ENCODE measurements at places on chromosomes 1 and 21.
A peak's percentile ranks its signal among the peaks of the same experiment; 100 is the strongest.

- no peak overlapping the region for H3K27ac ChIP-seq
- no peaks in the 10 kb centered on the region for H3K27me3 ChIP-seq
- H3K36me3 ChIP-seq, result no peaks in the 10 kb centered on the region
- peak; percentile 91 for DNase-seq
These were observed 54.0 kb upstream of the BOLA1 start for GRCh38 chr1:149845416-149845815.

- H3K36me3 ChIP-seq, result no peaks in the 10 kb centered on the region
- H3K4me3 ChIP-seq, result no peak overlapping the region
- DNase-seq, result no peak
- no peak overlapping the region for H3K27ac ChIP-seq
- H3K27me3 ChIP-seq, result no peaks in the 10 kb centered on the region
These were observed 49.9 kb downstream of the DMRTB1 start for GRCh38 chr1:53508991-53509666.

GRCh38 chr1:44273560-44274350 lies 60.5 kb downstream of the DMAP1 start:
- no peak overlapping the region for H3K4me3 ChIP-seq
- H3K27me3 ChIP-seq, result no peaks in the 10 kb centered on the region
- DNase-seq, result no peak
- H3K27ac ChIP-seq, result no peak overlapping the region
- H3K36me3 ChIP-seq, result no peaks in the 10 kb centered on the region

- peak; percentile 77 for DNase-seq
- no peak overlapping the region for H3K4me3 ChIP-seq
- H3K27me3 ChIP-seq, result no peaks in the 10 kb centered on the region
These were observed 898.6 kb downstream of the AMY1C start for GRCh38 chr1:104648269-104648691.

GRCh38 chr1:186014370-186015037 lies 280.3 kb downstream of the HMCN1 start:
- H3K27ac ChIP-seq, result no peak overlapping the region
- H3K36me3 ChIP-seq, result no peaks in the 10 kb centered on the region
- DNase-seq, result peak; percentile 13
- H3K4me1 ChIP-seq, result peaks cover 2% of the 10 kb centered on the region
- H3K4me3 ChIP-seq, result no peak overlapping the region

DNA sequence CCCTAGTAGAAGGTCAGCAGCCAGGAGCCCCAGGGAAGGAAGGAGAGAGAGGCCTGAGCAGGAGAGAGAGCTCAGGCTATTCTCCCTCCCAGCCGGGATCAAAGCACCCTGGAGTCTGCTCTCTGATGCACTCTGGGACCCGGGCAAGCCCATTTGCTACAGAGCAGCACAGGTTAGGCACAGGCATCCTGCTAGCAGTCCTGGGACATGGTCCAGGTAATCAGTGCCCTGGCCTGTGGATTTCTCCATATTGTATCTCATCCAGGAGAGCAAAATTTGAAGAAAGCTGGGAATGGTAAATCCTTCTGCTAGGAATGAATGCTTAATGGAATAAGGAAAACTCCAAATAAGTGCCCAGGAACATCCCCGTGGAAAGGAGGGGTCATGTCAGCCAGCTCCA lies 130.3 kb downstream of the HIVEP3 start:
- H3K4me1 ChIP-seq, result no peaks in the 10 kb centered on the region
- no peaks in the 10 kb centered on the region for H3K36me3 ChIP-seq
- no peak for DNase-seq
- no peak overlapping the region for H3K27ac ChIP-seq
- no peak overlapping the region for H3K4me3 ChIP-seq

GRCh38 chr1:230340526-230341161 lies 85.5 kb downstream of the PGBD5 start:
- H3K27me3 ChIP-seq, result no peaks in the 10 kb centered on the region
- no peak overlapping the region for H3K27ac ChIP-seq
- no peaks in the 10 kb centered on the region for H3K4me1 ChIP-seq
- H3K4me3 ChIP-seq, result no peak overlapping the region
- no peaks in the 10 kb centered on the region for H3K36me3 ChIP-seq

- H3K4me3 ChIP-seq, result no peak overlapping the region
- no peak for DNase-seq
- H3K36me3 ChIP-seq, result no peaks in the 10 kb centered on the region
- H3K27me3 ChIP-seq, result no peaks in the 10 kb centered on the region
- H3K4me1 ChIP-seq, result no peaks in the 10 kb centered on the region
These were observed 26.6 kb downstream of the MAP3K7CL start for GRCh38 chr21:29157080-29157479.

- H3K27ac ChIP-seq, result no peak overlapping the region
- H3K4me3 ChIP-seq, result no peak overlapping the region
- H3K4me1 ChIP-seq, result no peaks in the 10 kb centered on the region
- no peaks in the 10 kb centered on the region for H3K27me3 ChIP-seq
These were observed 7.4 kb downstream of the SH2D2A start for GRCh38 chr1:156809281-156809680.

DNA sequence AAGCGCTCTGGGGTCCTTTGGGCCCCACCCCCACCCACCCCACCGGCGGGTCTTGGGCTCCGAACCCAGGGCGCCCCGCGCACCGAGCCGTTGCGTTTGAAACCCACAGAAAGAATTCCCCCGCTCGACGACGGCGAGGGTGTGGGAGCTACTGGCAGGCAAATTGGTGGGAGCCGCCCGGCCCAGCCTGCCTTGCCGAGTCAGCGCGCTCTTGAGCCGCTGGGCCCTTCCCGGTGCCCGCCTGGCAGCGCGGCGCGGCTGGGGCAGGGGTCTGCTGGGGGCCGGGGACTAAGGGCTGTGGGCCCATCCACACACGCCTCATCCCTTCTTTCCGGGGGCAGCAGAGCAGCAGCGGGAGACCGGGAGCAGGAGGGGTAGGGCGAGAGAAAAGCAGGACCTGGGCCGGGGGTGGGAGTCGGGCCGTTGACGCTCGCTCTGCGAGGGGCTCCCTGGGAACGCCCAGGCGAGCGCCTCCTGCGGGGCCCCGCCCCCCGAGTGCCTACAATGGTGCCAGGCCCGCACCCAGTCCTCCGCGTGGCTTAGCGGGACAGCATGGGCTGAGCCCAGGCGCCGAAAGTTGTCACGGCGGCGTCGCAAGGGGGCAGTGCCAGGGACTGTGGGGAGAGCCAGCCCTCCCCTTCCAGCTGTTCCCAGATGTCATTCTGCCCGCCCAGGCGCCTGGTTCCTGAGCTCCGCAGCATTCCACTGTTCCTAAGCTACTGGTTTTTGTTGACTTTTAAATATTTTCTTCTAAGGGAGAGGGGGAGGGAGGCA lies at the start of gene C1orf94:
C1orf94 (plus strand) TSS at position 78 of the 774 bp plus-strand sequence. CDS start 883 bp downstream, outside the sequence.
- no peaks in the 10 kb centered on the region for H3K4me1 ChIP-seq
- no peaks in the 10 kb centered on the region for H3K27me3 ChIP-seq
- DNase-seq, result peak; percentile 59
- no peaks in the 10 kb centered on the region for H3K36me3 ChIP-seq
- H3K27ac ChIP-seq, result no peak within 1 kb of the TSS

DNA sequence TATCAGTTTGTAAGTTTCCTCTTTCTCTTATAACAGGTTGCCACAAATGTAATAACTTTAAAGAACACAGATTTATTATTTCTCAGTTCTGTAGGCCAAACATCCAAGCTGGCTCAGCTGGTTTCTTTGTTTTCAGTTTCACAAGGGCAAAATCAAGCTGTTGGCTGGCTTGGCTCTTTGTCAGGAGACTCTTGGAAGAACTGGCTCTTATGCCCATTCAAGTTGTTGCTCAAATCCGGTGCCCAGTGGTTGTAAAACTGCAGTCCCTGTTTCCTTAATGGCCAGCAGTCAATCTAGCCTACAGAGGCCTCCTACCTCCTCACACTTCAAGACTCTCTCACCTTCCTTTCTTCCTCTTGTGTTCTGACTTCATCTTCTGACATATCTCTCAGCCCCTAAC lies 1171.0 kb downstream of the MRPL39 start:
- no peak for DNase-seq
- H3K4me1 ChIP-seq, result no peaks in the 10 kb centered on the region
- no peak overlapping the region for H3K4me3 ChIP-seq
- H3K27ac ChIP-seq, result no peak overlapping the region
- no peaks in the 10 kb centered on the region for H3K36me3 ChIP-seq

- no peaks in the 10 kb centered on the region for H3K27me3 ChIP-seq
- no peak overlapping the region for H3K4me3 ChIP-seq
- no peak for DNase-seq
- peaks cover 22% of the 10 kb centered on the region for H3K36me3 ChIP-seq
These were observed 21.8 kb downstream of the COL6A2 start for GRCh38 chr21:46119637-46120271.

DNA sequence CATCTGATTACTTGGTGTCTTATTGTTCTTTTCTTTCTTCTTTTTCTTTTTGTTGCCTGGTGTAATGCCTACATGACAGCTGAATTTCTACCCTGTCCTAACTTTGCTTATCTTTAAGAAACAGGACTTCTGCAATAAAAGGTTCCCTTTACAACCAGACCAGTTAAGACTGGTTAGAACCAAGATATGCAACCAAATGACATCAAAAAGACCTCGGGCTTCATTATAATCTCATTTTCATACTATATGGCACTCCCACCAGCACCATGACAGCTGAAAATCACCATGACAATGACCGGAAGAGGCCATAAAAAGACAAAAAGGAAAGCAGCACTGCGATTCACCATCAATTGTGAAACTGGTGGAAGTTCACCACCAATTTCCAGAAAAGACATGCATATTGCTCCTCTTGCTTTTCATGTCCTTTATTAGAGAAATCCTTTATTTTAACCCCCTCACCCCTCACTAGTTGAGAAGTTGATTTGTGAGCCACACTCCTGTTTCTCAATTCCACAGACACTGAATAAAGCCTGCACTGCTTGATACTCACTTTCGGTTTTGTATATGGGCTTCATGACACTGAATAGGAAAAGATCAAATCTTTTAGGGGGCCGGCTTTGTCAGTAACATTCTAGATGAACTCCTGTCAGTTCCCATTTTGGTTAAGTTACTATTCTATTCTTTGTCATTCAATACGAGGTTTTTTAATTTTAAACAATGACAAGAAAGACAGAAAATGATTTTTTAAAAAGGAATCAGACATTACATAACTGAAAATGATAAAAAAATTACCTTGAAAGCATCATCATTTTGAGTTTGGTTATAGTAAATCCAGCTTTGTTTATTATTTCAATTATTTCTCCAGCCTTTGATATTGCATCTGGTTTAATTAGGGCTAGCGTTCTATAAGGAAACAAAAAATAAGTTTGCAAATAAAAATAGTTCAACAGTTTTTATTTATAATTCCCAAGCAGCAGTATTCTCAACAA lies 58.1 kb downstream of the NME7 start:
- no peaks in the 10 kb centered on the region for H3K36me3 ChIP-seq
- no peaks in the 10 kb centered on the region for H3K27me3 ChIP-seq
- H3K4me3 ChIP-seq, result no peak overlapping the region
- peaks cover 2% of the 10 kb centered on the region for H3K4me1 ChIP-seq
- H3K27ac ChIP-seq, result no peak overlapping the region

GRCh38 chr1:32116531-32116930 lies 8.7 kb downstream of the KPNA6 start:
- no peak for DNase-seq
- H3K4me3 ChIP-seq, result no peak overlapping the region
- no peaks in the 10 kb centered on the region for H3K4me1 ChIP-seq
- no peaks in the 10 kb centered on the region for H3K36me3 ChIP-seq
- H3K27me3 ChIP-seq, result no peaks in the 10 kb centered on the region

GRCh38 chr1:85208488-85208887 lies 7.7 kb upstream of the SYDE2 start:
- no peak overlapping the region for H3K4me3 ChIP-seq
- H3K4me1 ChIP-seq, result no peaks in the 10 kb centered on the region
- H3K36me3 ChIP-seq, result no peaks in the 10 kb centered on the region
- H3K27ac ChIP-seq, result no peak overlapping the region
- H3K27me3 ChIP-seq, result no peaks in the 10 kb centered on the region

GRCh38 chr1:204465546-204466415 lies 28.8 kb downstream of the PIK3C2B start:
- no peak overlapping the region for H3K27ac ChIP-seq
- no peaks in the 10 kb centered on the region for H3K36me3 ChIP-seq
- no peaks in the 10 kb centered on the region for H3K27me3 ChIP-seq
- no peak overlapping the region for H3K4me3 ChIP-seq
- H3K4me1 ChIP-seq, result no peaks in the 10 kb centered on the region
- DNase-seq, result peak; percentile 30

- no peak overlapping the region for H3K27ac ChIP-seq
- H3K27me3 ChIP-seq, result no peaks in the 10 kb centered on the region
- no peak for DNase-seq
- no peaks in the 10 kb centered on the region for H3K36me3 ChIP-seq
- H3K4me3 ChIP-seq, result no peak overlapping the region
- no peaks in the 10 kb centered on the region for H3K4me1 ChIP-seq
These were observed 16.7 kb downstream of the STYXL2 start for GRCh38 chr1:167110586-167110985.
